ENCODE measurements at places on chromosomes 2 and 18.

GRCh38 chr2:4338345-4338744 lies 635.0 kb downstream of the DCDC2C start:
- no peak for DNase-seq

- DNase-seq: no peak
Measured at GRCh38 chr2:121446647-121447241, 83.9 kb upstream of the RNU4ATAC start.

GRCh38 chr2:66930339-66931220 lies 466.6 kb upstream of the ETAA1 start:
- DNase-seq: no peak

- DNase-seq: no peak
Measured at GRCh38 chr2:46284796-46285195, 12.4 kb upstream of the EPAS1 start.

DNA sequence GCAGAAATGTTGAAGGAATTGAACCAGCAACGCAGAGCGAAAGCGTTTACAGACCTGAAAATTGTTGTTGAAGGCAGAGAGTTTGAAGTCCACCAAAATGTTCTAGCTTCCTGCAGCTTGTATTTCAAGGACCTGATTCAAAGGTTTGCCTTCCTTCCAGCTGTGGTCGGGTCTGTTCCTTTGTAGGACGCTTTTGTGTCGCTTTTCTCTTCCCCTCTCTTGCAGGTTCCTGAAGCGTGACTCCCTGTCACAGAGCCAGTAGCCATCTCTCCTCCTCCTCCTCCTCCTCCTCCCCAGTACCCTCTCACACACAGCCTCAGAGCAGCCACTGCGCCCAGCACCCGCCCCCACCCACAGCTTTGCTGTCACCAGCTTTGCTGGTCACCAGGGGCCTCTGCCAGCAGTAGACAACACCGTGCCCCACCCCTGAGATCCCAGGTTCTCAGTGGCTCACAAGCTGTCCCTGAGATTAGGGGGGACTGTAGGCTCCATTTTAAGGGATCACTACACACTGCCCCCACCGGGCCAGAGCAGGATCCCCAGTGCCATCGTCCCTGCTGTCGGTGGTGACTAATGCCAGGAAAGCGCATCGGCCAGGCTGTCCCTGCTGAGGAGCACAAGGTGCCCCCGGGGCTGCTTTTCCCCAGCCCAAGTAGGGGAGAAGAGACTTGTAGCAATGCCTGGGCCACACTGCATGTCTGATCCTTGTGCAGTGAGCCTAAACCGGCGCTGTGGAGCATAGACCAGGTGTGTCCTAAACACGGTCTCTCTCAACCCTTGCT lies 242.3 kb downstream of the ATAD2B start:
- DNase-seq: no peak

- no peak for DNase-seq
Measured at GRCh38 chr18:73677450-73677849, 470.2 kb downstream of the FBXO15 start.

GRCh38 chr2:68290901-68291300 lies 28.8 kb downstream of the CNRIP1 start:
- no peak for DNase-seq

- no peak for DNase-seq
Measured at GRCh38 chr18:68665628-68666027, 49.3 kb downstream of the TMX3 start.

DNA sequence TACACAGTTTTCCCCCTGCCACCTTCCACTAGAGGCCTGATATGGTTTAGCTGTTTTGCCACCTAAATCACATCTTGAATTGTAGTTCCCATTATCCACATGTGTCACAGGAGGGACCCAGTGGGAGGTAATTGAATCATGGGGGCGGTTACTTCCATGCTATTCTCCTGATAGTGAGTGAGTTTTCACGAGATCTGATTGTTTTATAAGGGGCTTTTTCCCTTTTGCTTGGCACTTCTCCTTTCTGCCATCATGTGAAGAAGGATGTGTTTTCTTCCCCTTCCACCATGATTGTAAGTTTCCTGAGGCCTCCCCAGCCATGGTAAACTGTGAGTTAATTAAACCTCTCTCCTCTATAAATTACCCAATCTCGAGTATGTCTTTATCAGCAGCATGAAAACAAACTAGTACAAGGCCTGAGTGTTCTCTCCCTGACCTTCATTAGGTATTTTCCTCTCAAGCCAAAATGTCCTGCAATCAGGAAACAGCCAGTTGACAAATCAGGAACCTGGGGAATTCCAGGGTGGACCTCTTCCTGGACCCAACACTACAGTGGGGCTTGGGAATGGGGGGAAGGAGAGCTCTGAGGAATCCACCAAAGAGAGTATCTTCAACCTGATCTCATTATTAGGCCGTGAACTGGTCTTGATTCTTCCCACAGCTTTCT lies 129.9 kb downstream of the TXNL1 start:
- DNase-seq: no peak

GRCh38 chr18:48889981-48890762 lies 60.6 kb downstream of the SMAD7 start:
- DNase-seq: no peak

- no peak for DNase-seq
Measured at GRCh38 chr18:26649193-26649543, 100.8 kb upstream of the KCTD1 start.

DNA sequence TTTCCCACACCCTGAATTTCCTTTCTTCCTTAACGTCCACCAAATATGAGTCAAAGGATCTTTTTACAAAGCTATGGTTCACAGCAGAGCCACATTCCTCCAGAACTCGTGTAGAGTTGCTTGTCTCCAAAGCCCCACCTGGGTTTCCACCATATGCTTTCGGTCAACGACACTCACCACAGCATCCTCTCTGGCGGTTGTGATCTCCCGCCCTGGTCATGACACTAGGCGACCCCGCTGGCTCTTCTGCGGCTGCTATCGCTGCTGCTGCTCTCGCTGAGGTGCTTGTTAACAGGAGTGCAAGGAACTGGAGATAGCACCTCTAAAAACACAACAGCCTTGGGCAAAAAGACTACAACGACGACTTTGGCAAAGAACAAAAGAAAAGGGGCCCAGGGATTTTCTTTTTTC lies 340 bp downstream of the SLC40A1 start:
- DNase-seq: no peak

DNA sequence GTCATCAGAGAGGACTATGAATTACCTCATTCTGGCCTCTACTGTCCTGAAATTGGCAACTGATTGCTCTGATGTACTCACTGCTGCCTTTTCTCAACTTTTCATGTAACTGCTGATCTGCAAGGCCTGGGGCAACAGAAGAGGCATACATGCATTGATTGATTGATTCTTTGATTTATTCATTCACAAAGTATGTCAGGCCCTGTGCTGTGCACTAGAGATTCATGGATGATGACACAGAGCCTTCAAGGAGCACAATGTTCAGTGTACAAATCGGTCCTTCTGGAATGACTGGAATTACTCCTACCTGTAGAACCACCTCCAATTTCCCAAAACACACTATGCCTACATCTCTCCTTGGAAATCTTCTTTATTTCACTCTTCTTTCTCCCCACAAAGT lies 111.3 kb downstream of the LRATD1 start:
- DNase-seq: no peak

DNA sequence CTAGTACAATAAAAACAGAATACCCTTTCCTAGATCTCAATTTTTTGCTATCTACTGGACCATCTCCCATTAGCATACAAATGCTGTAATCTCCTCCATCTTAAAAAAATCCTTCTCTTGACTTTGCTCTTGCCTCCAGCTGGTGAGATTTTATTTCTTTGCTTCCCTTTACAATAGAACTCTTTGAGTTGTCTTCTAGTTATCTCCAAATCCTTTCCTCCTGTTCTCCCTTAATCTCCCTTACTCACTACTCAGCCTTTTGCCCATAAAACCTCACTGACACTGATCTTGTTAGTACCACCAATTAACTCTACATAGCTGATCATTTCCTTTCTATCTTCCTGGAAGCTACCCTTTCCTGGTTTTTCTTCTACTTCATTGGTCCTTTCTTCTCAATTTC lies 63.5 kb upstream of the FRZB start:
- DNase-seq: no peak

GRCh38 chr2:138787053-138787666 lies 7.0 kb upstream of the NXPH2 start:
- no peak for DNase-seq

DNA sequence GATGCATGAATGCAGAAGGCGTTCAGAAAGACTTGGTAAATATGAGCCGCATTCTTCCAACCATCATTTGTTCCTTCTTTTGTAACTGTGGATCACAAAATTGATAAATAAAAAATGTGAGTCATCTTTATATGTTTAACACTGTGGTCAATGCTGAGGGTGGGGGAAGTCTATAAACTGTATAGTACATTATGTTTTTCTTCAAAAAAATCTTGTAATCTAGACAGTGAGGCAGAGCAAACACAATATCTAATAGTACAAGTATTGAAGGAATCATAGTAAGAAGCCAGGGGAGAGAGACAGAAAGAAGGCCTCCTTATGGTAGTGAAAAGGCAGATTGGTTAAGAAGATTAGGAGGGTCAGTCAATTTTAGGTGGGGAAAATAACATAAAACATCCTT lies 30.7 kb upstream of the CALCRL start:
- no peak for DNase-seq

DNA sequence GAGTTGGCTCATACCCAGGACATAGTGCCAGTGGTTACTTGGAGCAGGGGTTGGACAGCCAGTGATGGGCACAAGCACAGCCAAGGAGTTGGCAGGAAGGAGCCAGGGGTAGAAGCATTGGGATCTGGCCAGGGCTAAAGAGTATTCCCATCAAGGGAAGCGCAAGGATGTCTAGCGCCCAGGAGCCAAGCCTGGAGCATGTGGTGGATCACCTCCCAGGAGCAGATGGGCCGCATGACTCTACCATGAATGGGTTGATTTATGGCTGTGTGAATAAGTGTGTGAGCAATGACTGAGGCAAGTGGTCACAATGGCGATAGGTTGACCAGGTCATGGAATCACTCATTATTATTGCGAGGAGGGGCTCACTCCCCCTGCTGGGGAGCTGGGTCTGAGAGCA lies 111.1 kb downstream of the FHOD3 start:
- DNase-seq: no peak

DNA sequence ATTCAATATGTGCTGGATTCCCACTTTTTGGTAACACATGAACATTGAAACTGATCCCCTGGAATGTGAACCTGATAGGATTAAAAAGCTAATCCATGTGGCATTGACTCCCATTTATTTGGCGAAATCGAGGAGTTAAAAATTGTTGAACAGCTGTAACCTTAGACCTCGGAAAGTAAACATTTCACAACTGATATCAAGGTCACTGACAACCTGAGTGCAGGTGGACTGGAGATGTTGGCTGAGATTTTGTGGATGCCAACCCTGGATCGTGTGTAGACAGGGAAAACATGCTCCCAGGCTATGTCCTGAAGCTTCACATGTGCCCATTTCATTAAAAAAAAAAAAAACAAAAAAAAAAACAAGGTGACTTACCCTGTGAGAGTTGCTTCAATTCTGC lies 204.8 kb downstream of the SETBP1 start:
- DNase-seq: no peak

- DNase-seq: no peak
Measured at GRCh38 chr2:166381-166780, 97.5 kb downstream of the SH3YL1 start.

- no peak for DNase-seq
Measured at GRCh38 chr2:15511686-15512085, 49.4 kb downstream of the NBAS start.

DNA sequence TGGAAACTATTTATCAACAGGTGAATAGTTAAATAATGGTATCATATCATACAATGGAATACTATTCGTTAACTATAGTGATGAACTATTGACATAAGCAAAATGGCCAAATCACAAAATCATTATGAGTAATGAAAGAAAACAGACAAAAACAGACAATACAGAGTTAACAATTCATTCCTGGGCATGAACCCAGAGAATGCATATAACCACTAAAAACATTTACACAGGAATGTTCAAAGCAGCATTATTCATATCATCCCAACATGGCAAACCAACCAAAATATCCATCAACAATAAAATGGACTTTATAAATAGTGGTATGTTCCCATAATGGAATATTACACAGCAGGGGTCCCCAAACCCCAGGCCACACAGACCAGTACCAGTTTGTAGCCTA lies 131.2 kb upstream of the CYP1B1 start:
- no peak for DNase-seq

- no peak for DNase-seq
Measured at GRCh38 chr2:238202326-238203093, 985 bp downstream of the ILKAP start.

DNA sequence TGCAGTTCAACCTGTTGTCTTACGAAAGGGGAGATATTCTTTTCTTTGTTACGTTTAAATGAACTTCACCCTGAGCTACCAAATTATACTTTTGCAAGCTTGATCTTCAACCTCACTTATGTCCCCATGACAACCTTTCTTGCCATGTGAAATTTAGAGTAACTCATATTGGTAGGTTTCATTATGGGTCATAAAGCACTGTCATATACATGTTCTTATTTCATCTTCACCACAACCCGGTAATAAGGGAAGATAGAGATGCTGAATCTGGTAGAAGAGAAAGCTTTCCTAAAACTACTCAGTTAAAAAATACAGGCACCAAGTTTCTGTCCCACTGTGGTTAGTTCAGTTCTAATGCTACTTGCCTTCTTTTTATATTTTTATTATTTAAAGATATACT lies 208.5 kb upstream of the NRP2 start:
- DNase-seq: no peak

- no peak for DNase-seq
Measured at GRCh38 chr2:100196786-100197494, 54.5 kb upstream of the AFF3 start.

- DNase-seq: no peak
Measured at GRCh38 chr2:146677280-146677679, 1167.5 kb upstream of the ACVR2A start.

DNA sequence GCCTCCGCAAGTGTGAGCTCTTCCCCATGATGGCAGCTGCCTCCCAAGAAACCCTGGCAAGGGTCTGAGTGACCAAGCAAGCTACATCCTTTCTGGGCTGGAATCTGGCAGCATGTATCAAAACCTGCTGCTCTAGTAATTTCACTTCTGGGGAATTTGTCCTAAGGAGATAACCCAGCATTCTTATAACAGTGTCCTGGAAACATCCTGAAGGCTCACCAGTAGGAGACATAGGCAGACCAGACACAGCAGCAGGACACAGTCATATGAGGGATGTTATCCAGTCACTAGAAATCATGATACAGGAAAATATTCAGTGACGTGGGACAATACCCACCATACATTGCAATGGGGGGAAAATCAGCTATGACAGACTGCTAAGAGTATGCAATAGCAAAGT lies 64.5 kb downstream of the CRACDL start:
- DNase-seq: no peak

Measured in activated T-cell treated with anti-CD3 and anti-CD28 coated beads for 24 hours (primary cell).